Astrocyte of the spinal cord (primary cell): ENCODE measurements at places on chromosomes 2 and 18.

DNA sequence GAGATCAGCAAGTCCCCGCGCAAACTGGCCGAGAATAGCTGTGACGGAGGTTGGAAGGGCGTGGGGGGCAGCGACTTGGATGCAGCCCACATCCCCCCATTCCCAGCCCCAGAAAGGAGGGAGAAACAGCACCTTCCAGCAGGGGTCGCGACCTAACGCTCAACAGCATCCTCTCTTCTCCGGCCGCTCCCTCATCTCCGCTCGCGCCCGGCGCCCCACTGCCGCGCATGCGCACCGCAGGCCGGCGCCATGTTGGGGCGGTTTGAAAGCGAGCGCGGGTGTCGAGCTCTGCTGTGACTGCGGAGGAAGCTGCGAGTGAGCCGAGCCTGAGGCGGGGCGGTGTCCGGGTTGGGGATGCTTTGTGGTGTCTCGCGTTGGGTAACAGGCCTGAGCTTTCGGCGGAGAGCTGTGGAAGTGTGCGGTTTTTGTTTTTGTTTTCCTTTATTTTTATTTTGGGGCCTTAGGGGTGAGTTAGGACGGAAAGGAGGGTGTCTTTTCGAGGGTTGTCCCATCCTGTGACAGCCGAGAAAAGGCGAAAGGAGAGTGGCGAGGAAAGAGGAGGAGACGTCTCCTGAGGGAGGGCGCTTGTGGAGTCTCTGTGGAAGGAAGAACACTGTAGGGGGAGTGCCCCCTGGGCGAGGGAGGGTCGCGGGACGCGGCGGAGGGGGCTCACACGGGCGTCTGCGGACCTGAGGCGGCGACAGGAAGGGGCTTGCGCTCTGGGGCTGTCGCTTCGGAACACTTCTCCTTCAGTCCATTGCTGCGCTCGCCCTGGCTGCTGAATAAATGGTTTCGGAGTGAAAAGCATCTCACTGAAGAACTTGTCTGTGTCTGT lies at the start of the genes C18orf54 and STARD6:
Gene C18orf54 (plus strand): TSS at position 247 of the 835 bp plus-strand sequence. CDS start 2,667 bp downstream, outside the sequence.
Gene STARD6 (minus strand): TSS at position 199 of the 835 bp plus-strand sequence. CDS start 3,285 bp downstream, outside the sequence.
- DNase-seq: peak; percentile 91

DNA sequence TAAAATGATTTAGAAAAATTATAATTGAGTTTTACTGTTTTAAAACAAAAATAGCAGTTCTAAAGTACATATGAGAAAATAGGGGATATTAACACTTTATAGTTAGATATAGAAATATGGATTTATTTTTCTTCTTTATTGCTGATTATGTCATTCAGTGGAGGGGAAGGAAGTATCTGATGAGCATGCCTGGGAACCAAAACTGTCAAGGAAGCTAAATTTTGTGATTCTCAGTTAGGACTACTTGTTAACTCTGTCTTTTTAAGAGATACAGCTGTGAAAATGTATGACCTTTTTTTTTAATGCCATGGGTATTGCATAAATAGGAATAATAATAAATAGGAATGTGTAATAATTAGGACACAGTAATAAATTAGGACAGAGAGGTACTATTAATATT lies 44.8 kb downstream of the ITGAV start:
- no peak for DNase-seq

GRCh38 chr2:41723526-41723925 lies 324.3 kb upstream of the PKDCC start:
- peak; percentile 23 for DNase-seq

GRCh38 chr18:24831081-24831480 lies 370.6 kb downstream of the HRH4 start:
- no peak for DNase-seq

GRCh38 chr2:223915071-223915470 lies 30.1 kb downstream of the WDFY1 start:
- DNase-seq: no peak

DNA sequence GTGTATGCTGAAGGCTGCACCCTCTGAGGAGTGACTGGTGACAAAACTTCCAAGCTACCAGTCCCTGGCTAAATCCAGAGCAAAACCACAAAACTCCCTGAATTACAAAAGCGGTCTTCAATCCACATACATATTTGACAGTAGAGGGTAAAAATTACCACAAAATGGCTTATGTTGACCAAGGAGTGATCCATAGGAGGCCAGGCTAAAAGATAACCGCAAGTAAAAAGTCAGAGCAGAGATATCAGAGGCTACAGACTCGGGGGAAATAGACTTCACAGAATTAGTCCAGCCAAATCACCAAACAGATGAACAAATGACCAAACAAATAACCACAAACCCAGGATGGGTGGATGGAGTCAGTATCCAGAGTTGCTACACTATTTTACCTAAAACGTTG lies 19.4 kb downstream of the STARD6 start:
- no peak for DNase-seq

DNA sequence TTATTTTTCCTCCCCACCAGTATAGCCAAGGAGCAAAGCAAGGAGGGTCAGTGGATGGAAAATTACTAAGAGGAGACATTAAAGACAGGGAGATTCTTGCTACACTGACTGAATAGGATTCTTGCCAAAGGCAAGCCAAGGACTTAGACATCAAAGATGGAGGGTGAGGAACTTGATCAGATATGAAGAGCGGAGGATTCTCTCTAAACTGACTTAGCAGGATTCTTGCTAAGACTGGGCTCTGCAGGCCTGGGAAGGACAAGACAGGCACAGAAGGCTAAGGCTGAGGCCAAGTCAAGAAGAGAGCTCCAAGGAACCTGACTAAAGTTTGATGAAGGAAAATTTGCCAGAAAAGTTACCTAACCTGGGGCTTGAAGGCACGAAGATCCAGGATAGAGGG lies 143.9 kb upstream of the RMP24 start:
- no peak for DNase-seq

GRCh38 chr2:74746480-74746879 lies 87.4 kb upstream of the HK2 start:
- no peak for DNase-seq

GRCh38 chr18:58903533-58903932 lies 38.9 kb downstream of the ZNF532 start:
- no peak for DNase-seq

DNA sequence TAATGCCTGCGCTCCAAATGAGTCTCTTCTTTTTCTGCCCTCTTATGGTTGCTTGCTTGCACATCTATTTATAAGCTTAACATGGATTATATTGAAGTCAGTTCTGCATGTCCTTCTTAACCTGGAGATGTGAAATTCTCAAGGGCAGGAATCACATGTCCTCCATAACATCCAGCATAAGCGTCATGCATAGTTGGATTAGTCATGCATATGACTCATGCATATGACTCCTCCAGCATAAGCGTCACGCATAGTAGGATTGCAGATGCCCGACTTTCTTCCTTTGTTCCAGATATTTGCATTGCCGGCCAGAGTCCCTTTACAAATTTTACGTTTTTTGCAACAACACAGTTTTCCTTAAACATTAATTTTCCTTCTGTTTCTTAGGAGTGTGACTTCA lies 308.6 kb downstream of the TGIF1 start:
- peak; percentile 65 for DNase-seq

- DNase-seq: no peak
Measured at GRCh38 chr2:68189991-68190784, 32.5 kb downstream of the PNO1 start.

DNA sequence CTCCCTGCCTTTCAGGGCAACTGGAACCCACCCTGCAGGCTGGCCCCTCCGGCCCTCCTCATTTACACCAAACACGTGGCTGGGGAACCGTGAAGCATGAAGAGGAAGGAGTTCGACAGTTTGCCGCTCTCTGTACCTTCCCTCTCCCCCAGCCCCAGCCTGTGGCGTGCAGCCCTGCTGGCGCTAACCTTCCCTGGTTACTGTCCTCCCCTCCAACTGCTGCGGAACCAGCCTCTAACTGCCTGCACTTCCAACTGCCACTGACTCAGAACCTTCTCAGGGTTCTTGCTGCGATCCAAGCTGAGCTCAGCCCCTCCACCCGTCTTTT lies 19.2 kb upstream of the GNAL start:
- DNase-seq: no peak

DNA sequence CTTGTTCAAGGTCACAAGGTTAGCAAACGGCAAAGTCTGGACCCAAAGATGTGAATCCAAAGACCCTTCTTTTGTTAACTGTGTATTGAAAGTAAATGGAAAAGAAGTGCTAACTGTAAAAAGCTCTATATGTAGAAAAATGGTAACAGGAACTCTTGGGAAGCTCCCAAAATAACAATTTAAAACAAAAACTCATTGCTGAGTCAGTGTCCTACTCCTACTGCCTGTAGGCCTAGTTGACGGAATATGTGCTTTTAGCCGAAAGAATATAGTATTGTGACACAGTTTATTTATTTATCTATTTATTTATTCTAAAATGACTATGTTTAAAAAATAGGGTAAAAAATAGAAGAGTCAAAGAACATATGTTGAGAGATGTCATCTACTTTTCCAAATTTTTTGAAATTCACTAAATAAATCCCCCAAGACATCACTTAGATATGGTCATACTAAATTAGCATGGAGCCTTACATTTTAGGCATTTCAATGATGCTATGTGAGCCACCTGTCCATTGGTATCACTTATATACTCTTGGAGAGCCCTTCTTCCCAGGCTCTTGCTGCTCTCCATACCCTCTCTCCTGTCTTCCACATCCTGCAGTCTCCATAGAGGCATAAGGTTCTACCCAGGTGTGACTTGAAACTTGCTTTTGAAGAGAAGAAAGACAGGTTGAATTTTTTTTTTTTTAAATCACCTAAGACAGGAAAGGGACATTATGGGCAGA lies 13.7 kb downstream of the COL5A2 start:
- DNase-seq: peak; percentile 8

- no peak for DNase-seq
Measured at GRCh38 chr2:61952288-61952687, 46.8 kb downstream of the COMMD1 start.

GRCh38 chr18:48020337-48021250 lies 90.1 kb upstream of the SMAD2 start:
- DNase-seq: no peak

DNA sequence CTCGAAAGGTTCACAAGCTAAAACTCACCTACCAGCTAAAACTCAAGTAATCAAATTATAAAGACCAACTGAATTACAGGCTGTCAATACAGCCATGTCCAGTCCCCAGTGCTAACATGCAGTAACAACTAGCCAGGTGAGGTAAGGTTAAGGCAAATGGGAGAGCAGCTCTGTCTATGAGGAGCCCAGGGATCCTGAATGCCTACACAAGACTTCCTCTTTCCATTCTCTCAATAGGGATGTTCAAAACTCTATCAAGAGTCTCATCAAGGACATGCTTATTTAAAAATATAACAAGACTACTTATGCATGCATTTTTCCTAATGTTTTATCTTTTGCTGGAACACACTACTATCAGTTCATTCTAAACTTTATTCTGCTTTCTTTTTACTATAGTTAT lies 20.4 kb downstream of the REV1 start:
- DNase-seq: no peak

DNA sequence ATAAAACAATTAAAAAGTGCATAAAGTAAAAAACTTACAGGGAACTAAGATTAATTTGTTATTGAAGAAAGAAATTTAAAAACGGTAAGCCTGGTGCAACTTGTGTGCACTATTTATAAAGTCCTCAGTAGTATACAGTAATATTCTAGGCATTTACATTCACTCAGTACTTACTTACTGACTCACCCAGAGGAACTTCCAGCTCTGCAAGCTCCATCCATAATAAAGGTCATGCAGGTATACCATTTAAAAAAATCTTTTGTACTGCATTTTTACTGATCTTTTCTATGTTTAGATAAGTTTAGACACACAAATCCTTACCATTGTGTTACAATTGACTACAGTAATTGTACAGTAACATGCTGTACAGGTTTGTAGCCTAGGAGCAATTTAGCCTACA lies 51.5 kb upstream of the NXPH2 start:
- no peak for DNase-seq

DNA sequence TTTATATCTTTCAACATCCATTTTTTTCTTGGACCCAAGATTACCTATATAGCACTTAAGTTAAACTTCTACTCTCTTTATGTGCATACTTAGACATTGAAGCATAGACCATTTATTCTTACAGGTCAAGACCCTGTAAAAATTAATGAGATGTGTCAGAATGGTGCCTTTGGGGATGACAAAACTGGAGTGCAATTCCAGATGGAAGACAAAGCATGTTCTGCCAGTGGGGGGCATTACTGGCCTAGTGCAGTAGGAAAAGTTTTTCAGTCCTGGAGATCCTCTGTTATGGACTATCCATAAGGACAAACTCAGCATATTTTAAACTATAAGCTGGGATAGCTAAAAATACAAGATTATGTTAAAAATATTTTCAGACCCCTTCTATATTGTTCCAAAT lies 57.8 kb upstream of the MMADHC start:
- DNase-seq: peak; percentile 32

GRCh38 chr2:240278661-240279060 lies 138.2 kb upstream of the OTOS start:
- no peak for DNase-seq

DNA sequence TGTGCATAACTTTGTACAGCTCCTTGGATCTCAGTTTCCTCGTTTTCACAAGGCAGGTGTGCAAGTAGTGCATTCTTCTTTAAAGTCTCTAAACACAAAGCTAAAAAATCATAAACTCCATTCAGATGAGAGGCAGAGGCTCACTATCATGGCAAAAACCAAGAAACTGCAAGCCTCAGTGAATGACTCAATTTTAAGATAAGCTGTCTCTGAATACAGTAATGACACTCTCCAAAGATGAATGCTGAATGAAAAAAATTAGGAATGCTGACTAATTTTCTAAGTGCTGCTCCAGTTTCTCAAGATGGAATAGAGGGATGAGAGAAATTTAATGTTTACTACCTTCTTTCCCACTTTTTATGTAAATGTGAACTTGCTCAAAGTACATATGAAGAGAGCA lies 17.2 kb downstream of the B4GALT6 start:
- DNase-seq: peak; percentile 26

- DNase-seq: peak; percentile 91
Measured at GRCh38 chr2:159131914-159132281, 154.6 kb downstream of the WDSUB1 start.

GRCh38 chr2:188727846-188728245 lies 246.3 kb upstream of the COL3A1 start:
- no peak for DNase-seq

- DNase-seq: peak; percentile 56
Measured at GRCh38 chr2:127525691-127526131, 578 bp downstream of the IWS1 start.

DNA sequence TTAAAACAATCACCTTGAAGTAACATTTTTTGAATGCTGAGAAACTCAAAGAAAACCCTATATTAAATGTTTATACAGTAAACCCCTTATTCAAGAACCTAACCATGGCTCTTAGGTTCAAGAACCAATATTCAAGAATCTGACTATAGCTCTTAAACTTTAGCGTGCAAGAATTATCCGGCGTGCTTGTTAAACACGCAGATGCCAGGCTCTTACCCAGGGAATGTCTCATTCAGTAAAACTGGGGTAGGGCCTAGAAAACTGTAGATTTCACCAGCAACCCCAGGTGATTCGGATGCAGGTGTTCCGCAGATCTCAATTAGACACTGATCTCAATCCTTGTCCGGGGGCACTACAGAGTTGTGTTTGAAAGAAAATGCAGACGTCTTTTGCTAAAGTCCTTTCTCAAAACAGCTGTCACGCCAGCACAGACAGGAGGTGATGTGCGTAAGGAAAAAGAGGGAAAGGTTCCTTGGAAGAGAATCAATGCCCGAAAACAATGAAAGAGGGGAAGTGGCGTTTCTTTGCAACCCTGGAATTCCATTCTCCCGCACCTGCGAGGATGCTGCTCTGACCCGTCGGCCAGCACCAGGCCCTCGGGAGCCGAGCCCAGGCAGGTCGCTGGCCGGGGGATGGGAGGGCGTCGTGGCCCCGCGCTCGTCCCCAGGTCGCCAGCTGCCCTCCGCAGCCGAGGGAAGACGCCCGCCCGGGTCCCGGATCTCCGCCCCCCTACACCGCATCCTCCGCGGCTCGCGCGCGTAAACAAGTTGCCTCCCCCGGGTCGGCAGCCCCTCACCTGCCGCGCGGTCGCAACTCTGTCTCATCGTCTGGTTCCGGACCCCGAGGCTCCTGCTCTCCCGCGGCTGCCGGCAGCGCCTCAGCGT lies 851 bp downstream of the EIF2AK3 start:
- DNase-seq: peak; percentile 16
